ENCODE measurements at places on chromosomes 7 and 10.

DNA sequence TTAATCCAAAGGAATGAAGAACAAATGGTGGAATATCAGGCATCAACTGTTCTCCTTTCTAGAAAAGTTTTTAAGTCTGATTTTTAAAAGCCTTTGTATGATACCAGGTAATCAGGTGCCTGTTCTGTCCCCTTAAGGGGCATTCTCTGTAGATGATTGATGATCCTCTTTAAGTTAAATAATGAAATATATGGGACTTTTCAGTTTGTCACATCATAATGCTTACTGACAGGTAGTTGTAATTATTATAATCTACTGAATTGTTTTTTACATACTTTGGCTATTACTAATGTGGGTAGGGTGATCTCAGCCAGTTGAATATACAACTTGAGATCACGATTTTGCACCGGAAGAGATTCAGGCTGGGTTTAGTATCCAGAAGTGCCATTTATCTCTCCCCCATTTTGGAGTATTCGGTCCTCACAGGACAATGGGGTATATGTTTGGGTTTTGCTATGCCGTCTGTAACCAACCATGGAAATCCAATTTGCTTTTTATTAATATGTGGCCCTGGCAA is 330.2 kb downstream of the BICC1 start:
- no peak for DNase-seq

DNA sequence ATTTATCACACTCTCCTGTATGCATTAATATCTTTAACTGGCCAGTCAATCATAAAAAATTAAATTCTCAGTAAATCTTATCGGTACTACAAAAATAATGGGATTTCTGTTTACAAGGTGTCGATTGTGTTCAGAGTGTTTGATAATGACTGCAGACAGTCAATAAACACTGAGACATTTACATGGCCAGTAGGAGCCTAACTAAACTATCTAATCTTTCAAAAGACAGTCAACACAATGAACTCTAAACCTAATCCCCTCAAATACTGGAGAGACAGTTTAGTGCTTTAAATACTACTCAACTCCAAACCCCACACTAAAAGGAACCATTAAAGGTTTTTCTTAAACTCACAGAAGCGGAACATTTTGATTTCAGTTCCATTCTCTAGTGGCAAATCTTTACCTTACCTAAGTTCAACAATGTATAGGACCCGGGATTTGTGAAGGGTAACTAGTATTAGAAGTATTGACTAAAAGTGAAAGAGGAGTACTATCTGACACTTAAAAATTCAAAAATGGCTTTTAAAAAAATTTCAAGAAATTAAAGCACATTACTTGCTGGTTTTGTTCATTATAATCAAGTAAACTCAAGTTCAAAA is 37.3 kb upstream of the EXOC6 start:
- no peak for DNase-seq

DNA sequence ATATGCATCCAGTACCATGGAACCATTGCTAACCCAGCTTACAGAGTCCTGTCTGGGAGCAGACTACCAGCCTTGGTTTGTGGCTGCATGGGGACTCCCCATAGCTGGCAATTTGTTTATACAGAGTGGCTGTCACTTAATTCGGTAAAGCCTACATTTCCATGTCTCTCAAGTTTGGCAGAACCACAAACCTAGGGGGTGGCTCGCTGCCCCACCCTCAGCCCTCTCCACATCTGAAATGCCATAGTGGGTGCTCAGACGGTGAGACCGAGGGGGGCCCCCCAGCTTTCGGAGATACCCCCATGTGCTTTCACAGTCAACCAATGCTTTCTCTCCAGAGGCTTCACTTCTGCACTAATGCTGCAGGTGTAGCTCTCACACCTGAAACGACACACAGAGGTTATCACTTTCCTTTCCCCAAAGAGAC is 75.5 kb upstream of the KAT6B start:
- DNase-seq, result no peak

DNA sequence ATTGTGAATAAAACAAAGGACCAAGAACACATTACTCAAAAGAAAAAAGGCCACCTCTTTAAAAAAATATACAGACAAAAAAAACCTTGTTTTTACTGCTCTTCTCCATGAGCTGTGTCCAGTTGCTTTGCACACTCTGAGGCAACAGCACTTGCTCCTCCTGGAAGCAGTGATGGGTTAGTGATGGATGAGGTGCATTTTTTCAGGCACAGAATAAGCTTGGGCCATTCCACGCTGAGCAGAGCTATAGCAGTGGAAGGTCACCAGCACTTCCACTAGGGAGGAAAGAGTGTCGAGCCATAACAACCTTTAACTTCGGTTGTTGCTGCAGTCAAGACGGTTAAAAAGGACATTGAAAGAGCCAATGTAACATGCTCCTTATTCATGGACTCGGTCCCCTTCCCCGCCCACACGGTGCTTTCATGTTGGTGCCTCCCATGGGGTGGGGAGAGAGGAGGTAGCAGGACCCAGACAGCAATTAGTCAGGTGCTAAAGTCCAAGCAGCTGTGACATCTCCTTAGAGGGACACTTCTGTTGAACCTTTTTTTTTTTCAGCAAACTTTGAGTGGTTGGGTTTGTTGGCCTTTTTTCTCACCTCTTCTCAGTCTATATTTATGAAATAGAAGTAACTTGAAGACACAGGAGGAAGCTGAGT is 136.5 kb upstream of the ADARB2 start:
- no peak for DNase-seq

GRCh38 chr7:16779051-16779450 is 25.5 kb downstream of the TSPAN13 start:
- no peak for DNase-seq

- DNase-seq, result no peak
Measured at GRCh38 chr10:59361663-59362143, 646 bp downstream of the FAM13C start.

GRCh38 chr7:81500631-81501030 is 269.2 kb downstream of the HGF start:
- DNase-seq, result no peak

- DNase-seq, result no peak
Measured at GRCh38 chr10:93991596-93992284, 2.0 kb upstream of the PLCE1 start.

DNA sequence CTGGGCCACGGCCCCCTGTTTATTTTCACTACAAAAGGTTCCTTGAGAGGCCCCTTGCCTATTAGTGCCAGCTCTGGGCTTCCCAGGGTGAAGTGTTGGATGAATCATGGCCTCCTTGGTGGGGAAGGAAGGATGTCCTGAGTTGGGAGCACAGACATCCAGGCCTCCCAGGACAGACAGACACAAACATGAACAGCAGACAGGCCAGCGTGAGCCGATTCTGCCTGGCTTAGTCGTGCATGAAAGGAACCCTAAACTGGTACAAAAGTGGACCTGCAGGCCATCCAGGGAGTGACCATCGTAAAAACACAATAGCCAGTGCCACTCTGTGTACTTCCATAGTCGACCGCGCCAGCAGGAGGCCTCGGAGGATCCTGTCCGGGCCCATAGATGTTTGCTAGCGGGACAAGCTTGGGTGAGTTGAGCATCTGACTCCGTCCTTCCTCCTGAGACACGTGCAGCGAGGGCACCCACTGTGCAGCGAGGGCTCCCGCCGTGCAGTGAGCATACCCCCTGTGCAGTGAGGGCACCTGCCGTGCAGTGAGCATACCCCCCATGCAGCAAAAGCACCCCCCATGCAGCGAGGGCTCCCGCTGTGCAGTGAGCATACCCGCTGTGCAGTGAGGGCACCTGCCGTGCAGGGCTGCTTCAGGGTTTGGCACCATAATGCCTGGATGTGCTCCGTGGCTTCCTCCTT is 51.3 kb upstream of the PRKAR1B start:
- no peak for DNase-seq

DNA sequence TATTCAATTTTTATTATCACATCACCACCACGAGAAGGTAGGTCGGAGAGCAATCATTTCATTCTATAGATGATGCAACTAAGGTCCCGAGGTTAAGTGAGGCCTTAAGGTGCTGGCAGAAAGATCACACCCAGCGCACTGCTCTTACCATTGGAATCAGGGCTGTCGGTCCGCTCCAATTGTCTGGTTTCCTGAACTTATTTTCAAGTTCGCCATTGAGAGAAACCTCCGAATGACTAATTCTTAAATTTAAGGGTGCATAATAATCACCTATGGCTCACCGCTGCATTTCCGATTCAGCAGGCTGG is 625 bp upstream of the GSTO2 start:
- DNase-seq, result no peak

DNA sequence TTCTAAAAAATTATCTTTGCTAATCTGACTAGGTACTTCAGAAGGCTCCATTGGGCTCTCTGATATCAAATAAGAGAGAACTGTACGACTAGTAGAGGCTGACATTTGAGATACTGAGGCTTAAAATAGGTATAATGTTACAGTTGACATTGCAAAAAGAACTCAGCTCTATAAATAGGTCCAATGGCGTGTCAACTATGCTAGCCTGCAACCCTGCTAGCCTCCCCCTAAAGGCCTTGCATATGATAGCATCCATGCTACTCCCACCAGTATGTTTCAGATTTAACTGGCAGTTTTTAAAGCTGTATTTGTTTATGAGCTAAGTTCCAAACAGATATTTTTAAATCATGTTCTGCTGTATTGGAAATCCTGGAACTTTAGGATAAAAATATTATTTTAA is at the start of gene PPP1R3A:
Gene PPP1R3A, minus strand, starts transcription at position 64 of the 400 bp plus-strand sequence. Its CDS starts 13 bp downstream, at position 51.
- no peak for DNase-seq

GRCh38 chr7:113813471-113813870 is 105.3 kb downstream of the PPP1R3A start:
- no peak for DNase-seq

GRCh38 chr7:157425137-157425731 is 88.4 kb downstream of the DNAJB6 start:
- DNase-seq, result no peak

GRCh38 chr7:157543791-157544190 is 207.0 kb downstream of the DNAJB6 start:
- DNase-seq, result no peak

GRCh38 chr7:140697447-140698143 is 1.1 kb downstream of the NDUFB2 start:
- DNase-seq, result no peak

- DNase-seq, result no peak
Measured at GRCh38 chr10:30759423-30759822, 129.9 kb upstream of the LYZL2 start.

- DNase-seq, result no peak
Measured at GRCh38 chr10:59991117-59991516, 84.8 kb upstream of the CCDC6 start.

DNA sequence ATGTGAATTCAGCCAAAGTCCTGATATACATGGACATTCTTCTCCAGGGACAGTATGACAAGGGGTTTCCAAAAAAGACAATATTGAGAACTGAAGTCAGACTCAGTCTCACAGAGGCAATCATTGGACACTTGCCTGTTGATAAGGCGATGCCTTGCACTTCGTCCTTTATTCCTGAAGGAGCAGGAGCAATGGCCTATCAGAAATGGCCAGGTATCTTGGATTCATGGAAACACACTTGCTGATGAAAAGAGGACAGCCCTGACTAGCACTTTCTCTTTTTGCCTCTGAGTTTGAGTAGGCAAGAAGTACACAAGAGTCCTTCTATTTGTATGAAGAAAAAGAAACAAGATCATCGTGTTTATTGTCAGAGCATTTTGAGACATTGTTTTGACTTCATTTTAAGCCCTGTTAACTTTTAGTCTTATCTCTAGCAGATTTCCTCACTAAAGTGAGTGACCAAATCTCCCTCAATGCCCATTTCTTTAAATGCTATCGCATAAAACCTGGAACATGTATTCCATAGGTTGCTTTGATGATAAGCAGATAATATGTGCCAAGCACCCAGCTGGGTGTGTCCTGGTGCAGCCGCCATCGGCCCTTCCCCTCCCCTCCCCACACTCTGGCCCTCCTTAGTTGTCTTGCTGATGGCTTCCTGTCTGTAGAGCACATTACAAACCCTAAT is 26.6 kb downstream of the ST8SIA6 start:
- no peak for DNase-seq

GRCh38 chr7:103524042-103524907 is 78.3 kb upstream of the SLC26A5 start:
- no peak for DNase-seq

DNA sequence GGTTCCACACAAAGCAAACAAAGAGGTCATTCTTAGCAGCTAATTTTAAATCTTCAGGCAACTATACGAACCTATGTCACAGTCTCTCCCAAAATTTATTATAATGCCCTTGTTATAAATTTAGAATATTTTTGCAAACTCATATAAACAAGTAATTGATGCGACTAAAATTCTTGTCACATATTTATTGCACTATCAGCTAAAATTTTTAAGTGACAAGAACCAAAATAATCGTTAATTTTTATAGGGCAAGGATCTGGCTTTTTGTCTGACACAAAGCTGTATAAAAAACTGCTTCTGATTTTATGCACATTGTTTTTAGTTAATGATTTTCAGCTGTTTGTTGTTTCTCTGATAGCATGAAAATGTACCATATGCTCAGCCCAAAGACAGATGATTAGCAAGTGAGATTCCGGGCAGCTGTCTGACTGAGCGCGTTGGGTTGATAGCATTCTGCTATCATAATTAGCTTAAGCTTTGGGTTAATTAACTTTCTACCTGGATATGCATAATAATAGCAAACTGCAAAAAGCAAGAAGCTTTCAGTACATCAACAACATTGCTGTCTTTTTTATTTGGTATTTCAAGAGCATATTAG is 136.0 kb downstream of the MGMT start:
- DNase-seq, result no peak

DNA sequence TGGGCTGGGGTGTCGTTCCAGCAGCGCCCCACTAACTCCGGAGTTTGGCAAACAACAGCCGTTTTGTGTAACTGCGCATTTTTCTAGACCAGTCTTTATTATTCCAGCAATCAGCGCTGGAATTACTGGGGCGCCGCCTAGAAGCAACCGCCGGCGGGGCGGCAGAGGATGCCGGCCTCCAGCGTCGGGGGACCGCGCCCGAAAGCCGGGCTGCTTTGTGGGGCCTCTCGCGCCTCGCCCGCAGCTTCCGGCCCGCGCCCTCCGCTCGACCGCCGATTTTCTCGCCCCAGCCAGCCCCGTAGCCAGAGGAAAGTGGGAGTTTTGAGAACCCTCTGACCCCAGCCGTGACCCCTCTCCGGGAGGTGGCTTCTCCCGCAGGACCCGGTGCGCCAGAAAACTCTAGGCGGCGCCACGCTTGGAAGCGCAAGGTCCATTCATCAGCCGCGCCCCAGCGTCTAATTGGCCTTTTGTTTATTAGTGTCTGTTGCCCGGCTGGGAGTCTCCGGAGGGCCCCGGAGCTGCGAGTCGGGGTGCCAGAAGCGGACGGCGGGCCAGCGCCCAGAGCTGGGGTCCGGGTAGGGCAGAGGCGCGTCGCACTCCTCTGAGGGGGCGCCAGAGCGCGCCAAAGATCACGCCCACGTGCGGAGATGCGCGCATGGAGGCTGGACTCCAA is 10.7 kb downstream of the EMX2 start:
- DNase-seq, result no peak

DNA sequence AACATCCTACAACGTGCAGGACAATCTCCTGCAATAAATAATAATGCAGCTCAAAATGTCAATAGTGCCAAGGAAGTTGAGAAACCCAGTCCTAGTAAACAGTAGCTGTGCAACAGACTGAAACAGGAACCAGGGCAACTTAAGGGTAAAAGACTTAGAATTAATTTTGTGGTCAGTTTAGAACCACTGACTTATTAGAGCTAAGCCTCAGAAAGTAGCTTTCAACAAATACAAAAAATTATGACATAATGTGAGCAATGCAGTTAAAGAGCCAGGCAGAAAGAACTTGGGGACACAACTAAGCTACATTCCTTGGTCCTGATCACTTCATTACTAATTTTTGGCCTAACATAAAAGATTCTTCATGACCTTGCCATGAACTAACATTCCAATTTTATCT is 195.4 kb downstream of the MACC1 start:
- DNase-seq, result no peak

GRCh38 chr10:26860102-26860442 is 686 bp downstream of the ABI1 start:
- DNase-seq, result no peak
